HCEC 1CT (cell line): ENCODE measurements at places on chromosomes 2 and 18.

DNA sequence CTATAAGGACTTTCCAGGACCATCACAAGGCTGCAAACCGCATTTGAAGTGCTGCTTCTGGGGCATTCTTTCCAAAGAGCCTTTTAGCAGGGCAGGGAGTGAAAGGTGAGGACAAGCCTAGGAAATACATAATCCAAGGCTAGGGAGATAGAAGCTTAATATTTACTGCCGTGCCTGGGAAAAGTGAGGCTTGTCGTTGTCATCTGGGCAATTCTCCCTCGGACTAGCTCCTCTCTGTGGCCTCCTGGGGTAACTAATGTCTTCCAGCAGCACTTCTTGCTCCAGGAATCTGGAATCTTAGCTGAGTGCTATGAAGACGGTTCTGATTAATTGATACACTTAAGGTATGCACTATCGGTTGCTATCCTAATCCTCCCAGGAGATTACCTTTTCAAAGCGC is 69.3 kb upstream of the ATL2 start:
- peak; percentile 20 for DNase-seq

DNA sequence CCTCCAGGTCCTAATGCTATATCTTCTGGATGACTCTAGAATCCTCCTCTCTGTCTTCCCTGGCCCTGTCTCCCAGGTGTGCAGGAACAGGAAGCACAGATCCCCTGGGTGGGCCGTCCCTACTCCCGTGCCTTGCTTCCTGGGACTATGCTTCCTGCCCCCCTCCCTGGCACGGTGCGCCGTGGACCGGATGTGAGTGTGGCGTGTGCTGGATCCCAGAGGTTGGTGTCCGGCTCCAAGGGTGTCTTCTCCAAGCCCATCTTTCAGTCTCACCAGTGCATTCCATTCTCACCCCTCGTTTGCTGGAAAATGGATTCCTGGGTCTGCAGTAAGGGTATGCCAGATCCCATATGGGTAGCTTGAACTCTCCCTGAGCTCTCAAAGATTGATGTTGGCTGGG is 144.4 kb upstream of the TWIST2 start:
- no peak for DNase-seq

GRCh38 chr2:218717262-218717661 is 6.6 kb downstream of the TTLL4 start:
- DNase-seq: no peak

DNA sequence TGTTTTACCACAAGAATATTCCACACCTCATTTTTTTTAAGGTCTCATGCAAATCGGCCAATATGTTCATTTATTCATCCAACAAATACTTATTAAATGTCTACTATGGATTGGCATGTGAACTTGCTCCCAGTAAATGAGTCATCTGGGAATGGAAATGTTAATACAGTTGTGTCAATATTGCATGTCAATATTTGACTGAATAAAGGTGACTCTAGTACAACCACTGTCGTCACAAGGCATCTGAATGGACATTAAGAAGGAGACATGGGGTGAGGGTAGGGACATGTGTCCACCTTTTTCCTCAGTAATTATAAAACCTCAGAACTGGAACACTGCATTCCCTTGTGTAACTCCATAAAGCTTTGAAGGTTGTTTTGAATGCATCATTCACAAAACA is 365.4 kb downstream of the ADCYAP1 start:
- no peak for DNase-seq

DNA sequence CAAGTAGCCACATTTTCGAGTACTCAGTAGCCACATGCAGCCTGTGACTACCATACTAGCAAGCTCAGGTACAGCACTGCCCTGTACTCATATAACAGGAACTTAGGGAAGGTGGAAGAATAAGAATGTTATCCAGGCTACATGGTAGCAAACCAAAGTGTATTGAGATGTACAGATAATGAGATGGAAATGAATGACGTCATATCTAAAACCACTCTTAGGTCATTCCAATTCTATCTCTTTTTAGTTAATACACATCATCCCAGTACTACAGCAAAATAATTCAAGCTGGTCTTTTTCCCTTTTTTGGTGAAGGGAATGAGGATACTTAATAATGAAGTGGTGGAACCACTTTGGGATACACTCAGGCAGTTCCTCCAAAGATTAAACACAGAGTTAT is 38.7 kb downstream of the COLEC12 start:
- DNase-seq: no peak

- DNase-seq: no peak
These were observed 56.3 kb upstream of the MYO3B start for GRCh38 chr2:170121689-170122088.

DNA sequence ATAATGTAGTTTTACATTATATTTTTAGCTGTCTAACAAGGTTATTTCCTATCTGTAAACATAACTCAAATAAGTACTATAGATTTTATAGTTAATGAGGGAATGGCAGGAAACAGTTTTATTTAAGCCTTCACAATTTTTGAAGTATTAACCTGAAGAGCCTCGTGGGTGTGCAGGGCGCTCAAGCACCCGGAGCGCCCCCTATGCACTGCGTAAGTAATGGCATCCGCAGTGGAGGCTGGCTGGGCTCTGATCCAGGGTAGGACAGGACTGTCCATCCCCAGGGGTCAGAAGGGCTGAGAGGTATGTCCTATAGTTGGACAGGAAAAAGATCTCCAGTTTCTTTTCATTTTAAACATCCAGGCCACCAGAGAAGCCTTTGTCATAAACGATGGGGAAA is 8.2 kb upstream of the GBX2 start:
- DNase-seq: peak; percentile 51

GRCh38 chr2:107936433-107937359 is 49.6 kb upstream of the SLC5A7 start:
- DNase-seq: no peak

DNA sequence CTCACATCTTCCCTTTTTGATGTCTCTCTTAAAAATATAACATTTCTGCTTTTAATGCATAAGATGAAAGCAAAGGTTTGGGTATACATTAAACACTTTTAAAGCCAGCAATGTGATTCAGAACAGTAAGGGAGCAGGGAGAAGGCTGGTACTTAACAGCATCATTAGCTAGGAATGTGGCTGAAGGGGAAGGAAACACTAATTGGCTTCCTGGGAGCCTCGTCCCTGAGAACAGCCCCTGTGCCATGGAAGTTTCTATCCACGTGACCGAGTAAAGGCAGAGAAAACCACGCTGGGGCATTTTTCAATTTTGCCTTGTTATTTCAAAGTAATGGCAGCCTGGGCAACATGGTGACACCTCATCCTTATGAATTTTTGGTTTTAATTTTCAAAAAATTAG is 109.2 kb upstream of the GPC1 start:
- no peak for DNase-seq

- no peak for DNase-seq
These were observed 15.0 kb upstream of the STK17B start for GRCh38 chr2:196186266-196186980.

- no peak for DNase-seq
These were observed 273.6 kb downstream of the HRH4 start for GRCh38 chr18:24734058-24734457.

- DNase-seq: no peak
These were observed 16.0 kb upstream of the CHRNA1 start for GRCh38 chr2:174780191-174780840.

DNA sequence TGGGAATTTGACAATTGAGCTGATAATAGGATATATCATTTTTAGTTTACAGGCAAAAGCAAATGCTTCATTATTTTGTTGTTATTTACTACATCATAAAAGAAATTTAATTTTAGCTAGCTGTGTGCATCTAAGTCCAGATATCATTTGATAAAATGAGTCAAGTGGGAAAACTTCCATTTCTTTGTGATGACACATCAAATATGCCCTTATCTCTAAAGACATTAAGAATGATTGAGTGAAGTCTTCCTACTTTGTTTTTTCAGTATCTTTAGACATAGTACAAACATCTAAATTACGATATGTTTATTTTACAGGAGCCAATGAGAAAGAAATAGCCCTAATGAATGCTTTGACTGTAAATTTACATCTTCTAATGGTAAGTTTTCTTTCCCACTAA is 77.0 kb downstream of the KYNU start:
- DNase-seq: no peak

GRCh38 chr2:188360485-188361263 is 69.0 kb downstream of the GULP1 start:
- DNase-seq: no peak

- peak; percentile 76 for DNase-seq
These were observed 9.6 kb upstream of the ITPRIPL1 start for GRCh38 chr2:96315400-96316071.
